ENCODE measurements at places on chromosomes 16 and 17.
A peak's percentile ranks its signal among the peaks of the same experiment; 100 is the strongest.

- DNase-seq: peak; percentile 38
Measured at GRCh38 chr17:58632324-58633314, 59.2 kb downstream of the TEX14 start.

DNA sequence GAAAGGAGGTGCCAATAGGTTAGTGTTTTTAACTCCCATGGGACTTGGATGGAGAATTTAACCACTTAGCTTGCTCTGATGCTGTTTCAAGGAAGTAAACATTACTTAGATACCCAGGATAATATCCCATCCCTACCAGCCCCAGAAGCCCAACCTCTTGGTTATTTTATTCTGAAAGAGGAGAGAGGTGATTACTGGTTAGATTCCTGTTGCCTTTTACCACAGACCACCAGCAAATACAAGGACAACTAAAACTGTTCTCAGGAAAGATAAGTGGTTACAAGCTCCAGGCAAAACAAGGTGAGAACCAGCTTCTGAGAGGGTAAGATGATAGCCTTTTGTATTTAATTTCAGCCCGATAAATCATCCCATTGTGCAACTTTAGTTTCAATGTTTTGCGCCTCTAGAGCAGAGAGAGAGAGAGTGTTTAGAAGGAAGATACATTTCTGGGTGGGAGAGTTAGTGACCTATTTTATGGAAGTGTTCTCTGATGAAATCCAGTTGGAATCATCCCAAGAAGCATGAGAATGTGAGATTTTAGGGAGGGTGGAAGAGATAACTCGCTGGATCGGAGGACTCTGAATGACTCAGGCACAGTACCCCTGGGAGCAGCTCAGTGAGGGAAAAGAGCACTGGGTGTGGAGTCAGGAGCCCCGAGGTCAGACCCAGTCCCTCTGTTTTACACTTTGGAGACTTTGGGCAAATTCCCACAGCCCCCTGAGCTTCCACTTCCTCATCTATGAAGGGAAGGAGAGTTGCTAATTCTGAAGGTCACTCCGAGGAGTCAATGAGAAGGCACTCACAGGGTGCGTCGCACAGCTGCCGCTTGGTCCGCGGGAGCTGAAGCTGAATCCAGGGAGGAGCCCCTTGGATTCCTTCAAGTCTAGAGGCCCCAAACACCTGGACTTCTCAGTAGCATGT is 12.1 kb downstream of the GLP2R start:
- DNase-seq: no peak

- DNase-seq: no peak
Measured at GRCh38 chr17:9488556-9488955, 87.1 kb downstream of the STX8 start.

DNA sequence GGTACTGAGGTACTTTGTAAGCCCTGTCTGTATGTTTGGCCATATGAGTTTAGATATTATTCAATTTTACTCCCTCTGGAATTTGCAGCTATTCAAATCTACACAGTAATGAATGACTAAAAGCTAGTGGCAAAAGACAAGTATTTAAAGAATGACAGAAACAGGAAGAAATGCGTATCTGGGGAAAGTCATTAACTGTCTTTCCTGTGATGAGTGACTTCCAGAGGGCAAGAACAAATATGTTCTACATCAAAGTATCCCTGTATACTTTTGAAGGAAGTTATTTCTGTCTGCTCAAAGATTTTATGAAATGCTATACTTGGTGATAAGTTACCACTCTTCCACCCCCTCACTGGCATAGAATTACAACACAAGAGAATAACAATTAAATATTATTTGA is 489.3 kb upstream of the SOX9 start:
- DNase-seq: no peak

DNA sequence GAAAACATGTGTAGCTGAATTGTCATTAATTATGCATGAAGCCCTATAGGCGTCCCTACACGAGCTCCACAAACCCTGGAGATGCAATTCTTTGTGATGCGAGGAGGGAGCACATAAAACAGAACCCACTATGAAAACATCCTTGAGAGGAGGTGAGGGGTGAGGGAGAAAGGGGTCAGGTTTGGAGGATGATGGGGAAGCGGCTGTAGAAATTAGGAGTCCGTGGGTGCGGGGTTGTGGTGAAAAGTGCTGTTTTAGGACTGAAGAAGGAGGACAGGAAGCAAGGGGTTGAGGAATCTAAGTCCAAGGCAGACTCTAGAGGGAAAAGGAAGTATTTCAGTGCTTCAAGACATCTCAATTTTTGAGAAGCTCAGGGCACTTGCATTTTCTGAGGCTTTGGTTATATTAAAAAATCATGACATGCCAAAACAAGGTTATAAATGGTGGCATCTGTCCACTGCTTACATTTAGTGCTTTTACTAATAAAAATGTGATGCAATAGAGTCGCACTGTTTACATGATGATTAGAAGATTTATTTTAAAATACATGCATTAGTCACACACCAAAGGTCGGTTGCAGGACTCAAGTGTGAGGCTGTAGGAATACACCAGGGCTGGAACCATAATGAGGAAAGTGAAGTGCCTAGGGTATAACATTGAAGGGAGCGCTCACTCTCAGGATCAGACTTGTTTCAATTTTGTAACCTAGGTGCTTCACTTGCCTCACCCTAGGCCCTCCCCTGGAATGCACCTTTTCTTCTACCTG is 379.5 kb downstream of the HS3ST4 start:
- DNase-seq: no peak

DNA sequence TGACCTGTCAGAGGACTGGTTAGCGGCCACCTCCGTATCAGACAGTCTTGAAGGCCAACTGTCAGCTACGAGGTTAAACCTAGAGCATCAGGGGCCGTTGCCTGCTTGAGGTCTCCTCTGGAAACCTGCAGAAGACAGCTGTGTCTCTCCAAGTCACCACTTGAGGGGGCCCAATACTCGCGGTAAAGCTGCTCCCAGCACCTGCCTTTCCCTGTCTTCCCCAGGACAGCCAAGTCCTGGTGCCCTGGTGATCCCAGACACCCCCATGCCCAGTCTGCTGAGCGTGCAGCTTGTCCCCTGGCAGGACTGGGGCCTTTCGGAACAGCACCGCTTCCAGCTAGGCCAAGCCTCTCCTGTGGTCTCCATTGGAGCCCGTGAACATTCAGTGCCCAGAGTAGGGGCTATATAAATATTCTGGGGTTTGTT is 80.1 kb downstream of the DNAH17 start:
- peak; percentile 68 for DNase-seq

DNA sequence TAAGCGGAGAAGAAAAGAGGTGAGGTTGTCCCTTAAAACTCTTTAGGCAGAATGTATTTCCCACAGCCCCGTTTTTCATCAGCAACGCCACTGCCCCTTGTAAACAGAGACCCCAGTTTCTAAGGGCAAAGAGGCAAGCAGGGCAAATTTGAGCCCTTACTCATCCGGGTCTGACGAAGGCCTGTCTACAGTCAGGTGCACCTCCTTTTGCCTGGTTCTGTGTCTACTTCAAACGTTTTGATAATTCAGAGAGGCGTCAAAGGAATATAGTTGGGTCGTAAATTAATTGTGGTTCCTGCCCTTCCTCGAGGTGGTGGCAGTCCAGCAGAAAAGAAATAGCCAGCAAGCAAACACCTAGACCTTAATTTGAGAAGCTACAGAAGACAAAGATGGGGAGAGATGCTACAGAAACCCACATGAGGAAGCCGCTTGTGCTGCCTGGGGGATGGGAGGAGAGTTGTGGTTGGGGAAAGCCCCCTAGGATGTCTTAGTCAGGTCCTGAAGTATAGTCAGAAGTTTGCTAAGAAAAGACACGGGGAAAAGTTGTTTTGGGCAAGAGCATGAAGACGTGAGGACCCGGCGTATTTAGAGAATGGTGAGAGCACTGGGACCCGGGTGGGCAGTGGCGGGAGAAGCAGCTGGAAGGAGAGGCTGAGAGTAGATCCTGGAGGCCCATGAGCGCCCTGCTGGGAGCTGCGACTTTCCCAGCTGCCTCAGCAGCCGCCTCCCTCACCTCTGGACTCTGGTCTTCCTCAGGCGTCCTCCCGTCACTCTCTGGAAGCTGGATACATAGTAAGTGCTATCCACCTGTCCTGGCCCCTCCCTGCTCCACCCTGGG is 2.4 kb downstream of the FBRS start:
- DNase-seq: peak; percentile 79

DNA sequence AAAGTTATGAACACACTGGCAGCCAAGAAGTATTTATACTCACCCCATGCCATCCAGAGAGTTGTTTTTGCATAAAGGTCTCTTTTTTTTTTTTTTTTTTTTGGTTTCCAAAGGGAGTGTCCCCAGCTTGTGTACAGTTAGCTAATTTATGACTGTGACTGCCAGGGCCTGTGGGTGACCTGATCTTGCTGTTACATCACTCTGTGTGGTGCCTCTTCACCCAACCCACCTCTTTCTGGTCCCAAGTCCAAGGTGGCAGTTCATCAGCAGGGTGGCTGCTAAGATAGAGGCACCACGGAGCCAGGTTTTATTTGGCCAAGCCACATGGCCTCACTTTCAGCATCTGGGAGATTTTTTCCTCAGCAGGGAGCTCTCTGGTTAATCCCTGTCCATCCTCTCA is at the start of gene NOS2:
Gene NOS2, minus strand, starts transcription at position 8 of the 400 bp plus-strand sequence. CDS start 1,720 bp downstream, outside the sequence.
- DNase-seq: no peak

DNA sequence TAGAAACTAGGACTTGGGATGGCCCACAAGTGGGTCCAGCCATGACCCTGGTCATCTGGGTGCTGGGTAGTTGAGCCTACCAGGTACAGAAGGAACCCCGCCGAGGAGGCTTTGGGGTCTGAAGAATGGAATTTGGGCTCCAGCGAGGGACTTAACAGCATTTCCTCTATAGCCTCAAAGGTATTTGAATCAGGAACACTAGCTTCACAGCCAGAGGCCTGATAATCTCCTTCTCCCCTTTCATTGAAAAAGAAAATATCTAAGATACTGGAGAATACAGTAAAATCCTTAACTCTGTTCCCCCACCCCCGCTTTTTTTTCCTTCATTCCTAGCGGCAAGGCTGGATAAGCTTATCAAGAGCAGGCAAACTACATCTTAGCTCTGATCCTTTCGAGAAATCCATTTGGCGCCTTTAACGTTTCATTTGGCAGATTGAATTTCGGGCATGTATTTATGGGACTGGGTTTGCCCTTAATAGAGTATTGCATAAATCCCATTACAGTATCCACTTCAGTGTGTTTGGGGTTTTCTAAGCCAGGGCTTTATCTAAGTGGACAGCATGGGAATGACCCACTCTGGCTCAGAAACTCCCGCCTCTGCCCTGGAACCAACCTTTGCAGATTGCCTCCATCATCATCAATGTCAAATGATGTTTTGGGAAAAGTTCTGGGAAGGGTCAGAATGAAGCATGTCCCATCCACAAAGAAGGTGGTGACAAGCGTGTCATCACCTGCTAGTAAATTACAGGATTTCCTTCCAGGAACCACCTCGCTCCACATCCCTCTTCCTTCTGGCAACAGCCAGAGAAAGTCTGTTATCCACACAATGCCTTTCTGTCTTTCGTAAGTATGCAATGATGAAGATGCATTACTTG is 36.9 kb downstream of the XYLT1 start:
- no peak for DNase-seq

GRCh38 chr17:28613931-28614381 is at the start of gene RSKR:
Gene RSKR, minus strand, starts transcription at chr17:28614185. Its CDS starts 24 bp downstream, at chr17:28614161.
- no peak for DNase-seq

DNA sequence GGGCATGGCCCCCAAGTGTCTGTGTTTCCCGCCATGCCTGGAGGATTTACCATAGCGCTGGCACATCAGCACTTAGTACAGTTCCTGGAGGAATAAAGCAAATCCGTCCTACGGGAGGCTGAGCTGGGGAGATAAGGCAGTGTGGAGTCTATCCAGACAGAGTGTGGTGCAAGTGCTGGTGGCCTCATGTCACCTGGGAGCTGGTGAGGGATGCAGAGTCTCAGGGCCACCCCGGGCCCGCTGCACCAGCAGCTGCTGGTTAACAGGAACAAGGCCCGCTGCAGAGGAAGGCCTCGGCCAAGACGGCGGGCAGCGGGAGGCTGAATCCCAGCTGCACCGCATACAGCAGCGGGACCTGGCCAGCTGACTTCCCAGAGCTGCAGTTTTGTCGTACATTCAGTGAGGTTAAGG is 57.3 kb upstream of the CDC42EP4 start:
- no peak for DNase-seq

DNA sequence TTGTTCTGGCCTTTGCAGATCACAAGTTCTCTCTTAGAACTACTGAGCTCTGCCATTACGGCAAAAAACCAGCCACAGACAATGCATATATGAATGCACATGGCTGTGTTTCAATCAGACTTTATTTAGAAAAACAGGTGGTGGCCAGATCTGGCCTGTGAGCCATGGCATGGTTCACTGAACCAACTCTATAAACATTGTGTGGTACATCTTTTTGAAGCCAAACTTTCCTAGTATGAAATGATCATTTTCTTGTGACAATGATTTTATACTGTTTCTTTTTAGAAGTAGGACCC is 65.9 kb upstream of the AMZ2 start:
- no peak for DNase-seq

- no peak for DNase-seq
Measured at GRCh38 chr16:21033704-21034103, 116.9 kb downstream of the DNAH3 start.

- no peak for DNase-seq
Measured at GRCh38 chr16:4682084-4682591, 11.2 kb upstream of the NUDT16L1 start.

DNA sequence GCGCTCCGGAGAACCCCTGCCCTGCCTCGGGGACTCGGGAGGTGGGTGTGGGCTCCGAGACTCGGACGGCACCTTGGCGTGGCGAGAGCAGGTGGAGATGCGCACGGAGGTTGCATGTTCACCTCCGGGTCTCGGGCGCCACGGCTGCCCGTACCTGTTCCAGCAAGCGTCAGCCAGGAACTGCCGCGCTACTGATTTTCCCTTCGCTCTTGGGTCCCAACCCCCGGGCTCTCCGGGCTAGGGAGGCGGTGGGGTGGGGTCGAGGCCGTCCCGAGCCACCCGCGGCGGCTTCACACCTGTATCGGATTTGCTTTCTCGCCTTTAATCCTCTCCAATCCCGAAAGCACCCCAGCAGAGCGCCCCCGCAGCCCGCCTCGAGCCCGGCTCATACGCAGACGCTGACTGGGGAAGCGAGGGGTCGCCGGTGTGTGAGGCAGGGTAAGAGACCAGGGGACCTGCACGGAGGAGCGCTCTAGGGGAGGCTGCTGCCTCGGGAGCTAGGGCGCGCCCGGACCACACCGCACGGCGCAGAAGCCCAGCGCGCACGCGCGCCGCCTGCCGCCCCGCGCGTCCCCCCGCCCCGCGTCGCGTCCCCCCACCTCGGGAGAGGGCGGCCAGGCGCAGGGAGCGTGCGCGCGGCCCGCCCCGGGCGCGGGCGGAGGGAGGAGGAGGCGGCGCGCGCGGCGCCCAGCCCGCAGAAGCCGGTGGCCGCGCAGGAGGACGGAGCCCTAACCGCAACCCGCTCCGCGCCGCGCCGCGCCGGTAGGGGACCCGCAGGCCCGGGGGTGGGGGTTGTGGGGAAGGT is at the start of gene DUSP14:
Gene DUSP14, plus strand, starts transcription at position 695 of the 805 bp plus-strand sequence. CDS start 22,382 bp downstream, outside the sequence.
- peak; percentile 87 for DNase-seq
